ENCODE measurements at places on chromosomes 3 and 15. TPM values are rescaled to one million over a fixed set of nuclear protein-coding genes. Genes with fewer than 3 reads are reported as not detected.

Gene TXNRD3
- total RNA-seq: 14.3 TPM

Gene PODXL2
- 1.9 TPM for total RNA-seq

Gene CAMK2N2
- not detected for total RNA-seq

Gene ZBTB20
- total RNA-seq: 84.5 TPM

Gene NUP210
- total RNA-seq: 5.6 TPM

Gene TERB2
- not detected for total RNA-seq

Gene CCDC13
- total RNA-seq: 6.9 TPM

Gene KBTBD13
- not detected for total RNA-seq

DNA sequence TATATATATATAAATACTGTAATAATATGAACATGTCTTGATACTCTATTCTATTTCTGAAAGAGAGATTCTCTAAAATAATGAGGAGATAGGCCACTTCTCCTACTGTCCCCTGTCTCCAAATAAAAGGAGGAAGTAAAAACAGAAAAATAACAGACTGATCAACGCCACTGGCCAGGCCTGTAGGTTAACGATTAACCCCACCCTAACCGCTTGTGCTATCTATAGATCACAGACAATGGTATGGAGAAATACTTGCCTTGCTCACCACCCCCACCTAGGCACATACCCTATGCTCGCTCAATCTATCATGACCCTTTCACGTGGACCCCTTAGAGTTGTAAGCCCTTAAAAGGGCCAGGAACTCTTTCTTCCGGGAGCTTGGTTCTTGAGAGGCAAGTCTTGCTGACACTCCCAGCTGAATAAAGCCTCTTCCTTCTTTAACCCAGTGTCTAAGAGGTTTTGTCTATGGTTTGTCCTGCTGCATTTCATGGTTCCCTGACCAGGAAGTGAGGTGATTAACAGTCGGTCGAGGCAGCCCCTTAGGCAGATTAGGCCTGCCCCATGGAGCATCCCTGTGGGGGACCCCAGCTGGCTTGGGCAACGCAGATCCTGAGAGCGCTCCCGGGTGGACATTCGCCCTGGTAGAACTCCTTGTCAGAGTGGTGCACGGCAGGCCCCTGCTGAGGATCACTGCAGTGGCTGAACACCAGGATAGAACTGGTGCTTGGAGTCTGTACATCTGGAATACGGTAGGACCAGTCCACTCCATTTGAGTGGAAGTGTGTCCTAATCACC lies 521.8 kb upstream of the CNTN3 start:
- H3K4me3 ChIP-seq: no peak overlapping the region
- H3K27ac ChIP-seq: no peak overlapping the region
- no peaks in the 10 kb centered on the region for H3K27me3 ChIP-seq
- ATAC-seq: no peak

DNA sequence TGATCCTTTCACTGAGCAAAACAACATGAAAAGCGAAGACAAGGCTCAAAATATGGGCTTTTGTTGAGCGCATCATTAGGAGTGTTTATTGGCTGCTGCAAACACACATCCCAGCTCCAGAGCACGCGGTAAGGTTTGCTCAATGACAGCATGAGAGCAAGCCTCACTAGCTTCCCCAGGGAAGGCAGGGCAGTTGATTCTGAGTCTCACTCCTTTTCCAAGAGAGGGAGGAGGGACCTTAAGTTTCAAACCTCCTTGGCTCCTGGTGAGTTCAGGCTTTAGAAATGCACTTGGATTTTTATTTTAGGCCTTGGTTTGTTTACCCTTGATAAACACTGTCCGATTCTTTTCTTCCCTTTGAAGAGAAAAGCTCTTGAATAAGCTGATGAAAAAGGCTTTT lies 69.1 kb upstream of the CACNA2D3 start:
- H3K4me3 ChIP-seq: no peak overlapping the region
- peaks cover 8% of the 10 kb centered on the region for H3K4me1 ChIP-seq

- H3K36me3 ChIP-seq: no peaks in the 10 kb centered on the region
- H3K27me3 ChIP-seq: peaks cover 1% of the 10 kb centered on the region
- no peak overlapping the region for H3K4me3 ChIP-seq
- no peaks in the 10 kb centered on the region for H3K4me1 ChIP-seq
- no peak overlapping the region for H3K27ac ChIP-seq
Measured at GRCh38 chr3:39638301-39638700, 170.8 kb downstream of the MOBP start.

DNA sequence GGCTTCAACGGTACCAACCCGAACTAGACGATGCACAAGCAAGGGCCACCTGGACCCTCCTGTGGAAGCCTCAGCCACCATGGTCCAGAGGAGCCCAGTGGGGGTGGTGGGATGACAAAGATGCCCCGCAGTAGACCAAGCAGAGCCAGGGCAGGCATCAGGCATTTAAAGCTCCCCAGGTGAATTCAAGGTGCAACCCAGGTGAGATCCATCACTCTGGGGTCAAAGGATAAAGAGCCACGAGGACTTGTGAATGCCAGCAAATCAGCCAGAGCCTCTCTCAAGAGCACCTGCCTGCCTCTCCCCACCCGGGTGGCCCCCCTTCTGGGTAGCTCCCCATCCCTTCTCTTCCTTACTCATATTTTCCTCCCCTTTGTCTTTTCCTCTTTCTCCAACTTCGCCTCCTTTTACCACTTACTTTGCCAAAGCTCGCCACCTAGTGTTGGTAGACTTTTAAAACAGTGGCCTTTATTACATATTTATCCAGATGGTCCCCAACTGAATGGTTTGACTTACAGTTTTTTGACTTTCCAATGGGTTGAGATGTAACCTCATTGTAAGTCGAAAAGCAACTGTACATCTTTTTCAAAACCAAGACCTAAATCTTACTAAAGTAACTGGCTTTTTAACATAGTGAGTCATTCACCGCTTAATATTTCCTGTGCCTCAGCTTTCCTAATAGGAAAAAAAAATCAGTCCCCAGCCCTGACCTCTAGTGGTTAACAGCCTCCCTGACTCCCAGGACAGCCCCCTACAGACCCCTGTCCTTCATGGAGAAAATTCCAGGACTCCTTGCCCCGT lies 18.8 kb downstream of the PLA2G4F start:
- H3K36me3 ChIP-seq: no peaks in the 10 kb centered on the region
- no peaks in the 10 kb centered on the region for H3K4me1 ChIP-seq
- H3K27me3 ChIP-seq: no peaks in the 10 kb centered on the region
- H3K27ac ChIP-seq: no peak overlapping the region
- H3K4me3 ChIP-seq: no peak overlapping the region
- ATAC-seq: no peak

GRCh38 chr15:82790321-82790720 lies 15.5 kb downstream of the FSD2 start:
- H3K36me3 ChIP-seq: no peaks in the 10 kb centered on the region
- H3K27me3 ChIP-seq: no peaks in the 10 kb centered on the region
- H3K4me3 ChIP-seq: no peak overlapping the region
- no peaks in the 10 kb centered on the region for H3K4me1 ChIP-seq
- ATAC-seq: no peak
- H3K27ac ChIP-seq: no peak overlapping the region

GRCh38 chr3:133574260-133574881 lies 885 bp downstream of the CDV3 start:
- H3K4me3 ChIP-seq: peak overlapping the region; percentile 91
- H3K27me3 ChIP-seq: no peaks in the 10 kb centered on the region
- no peaks in the 10 kb centered on the region for H3K4me1 ChIP-seq
- H3K36me3 ChIP-seq: peaks cover 26% of the 10 kb centered on the region

- peak overlapping the region; percentile 70 for H3K4me3 ChIP-seq
- H3K27me3 ChIP-seq: peaks cover 23% of the 10 kb centered on the region
- peak overlapping the region; percentile 88 for H3K27ac ChIP-seq
- peaks cover 8% of the 10 kb centered on the region for H3K4me1 ChIP-seq
Measured at GRCh38 chr3:48655606-48656005, 7.1 kb downstream of the CELSR3 start.

DNA sequence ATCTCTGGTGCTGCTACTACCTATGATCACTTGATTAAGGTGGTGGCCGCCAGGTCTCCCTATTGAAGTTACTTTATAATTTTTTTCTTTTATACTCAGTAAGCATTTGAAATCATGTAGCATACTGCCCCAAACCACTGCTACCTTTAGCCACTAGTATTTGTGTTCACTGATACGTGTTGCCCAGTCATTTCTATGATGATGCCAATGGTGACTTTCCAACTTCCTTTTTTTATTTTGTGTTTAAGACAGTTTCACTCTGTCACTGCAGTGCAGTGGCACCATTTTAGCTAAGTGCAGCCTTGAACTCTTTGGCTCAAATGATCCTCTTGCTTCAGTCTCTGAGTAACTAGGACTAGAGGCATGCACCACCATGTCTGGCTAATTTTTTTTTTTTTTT lies 598.2 kb downstream of the NAALADL2 start:
- H3K27me3 ChIP-seq: no peaks in the 10 kb centered on the region
- no peak for ATAC-seq
- no peaks in the 10 kb centered on the region for H3K4me1 ChIP-seq
- H3K27ac ChIP-seq: no peak overlapping the region

GRCh38 chr3:62151591-62151990 lies 221.8 kb downstream of the FEZF2 start:
- no peaks in the 10 kb centered on the region for H3K4me1 ChIP-seq
- ATAC-seq: no peak
- no peak overlapping the region for H3K4me3 ChIP-seq
- H3K27me3 ChIP-seq: no peaks in the 10 kb centered on the region

GRCh38 chr3:40875581-40875980 lies 323.7 kb upstream of the CTNNB1 start:
- H3K4me3 ChIP-seq: no peak overlapping the region
- ATAC-seq: no peak
- H3K27me3 ChIP-seq: no peaks in the 10 kb centered on the region
- peaks cover 21% of the 10 kb centered on the region for H3K4me1 ChIP-seq

GRCh38 chr3:8712045-8712907 lies 21.3 kb upstream of the CAV3 start:
- H3K4me3 ChIP-seq: no peak overlapping the region
- no peak for ATAC-seq
- no peaks in the 10 kb centered on the region for H3K36me3 ChIP-seq
- H3K27ac ChIP-seq: no peak overlapping the region
